Immature natural killer cell (primary cell): ENCODE measurements at places on chromosomes 2 and 18. TPM values are rescaled to one million over a fixed set of nuclear protein-coding genes. Genes with fewer than 3 reads are reported as not detected.

DNA sequence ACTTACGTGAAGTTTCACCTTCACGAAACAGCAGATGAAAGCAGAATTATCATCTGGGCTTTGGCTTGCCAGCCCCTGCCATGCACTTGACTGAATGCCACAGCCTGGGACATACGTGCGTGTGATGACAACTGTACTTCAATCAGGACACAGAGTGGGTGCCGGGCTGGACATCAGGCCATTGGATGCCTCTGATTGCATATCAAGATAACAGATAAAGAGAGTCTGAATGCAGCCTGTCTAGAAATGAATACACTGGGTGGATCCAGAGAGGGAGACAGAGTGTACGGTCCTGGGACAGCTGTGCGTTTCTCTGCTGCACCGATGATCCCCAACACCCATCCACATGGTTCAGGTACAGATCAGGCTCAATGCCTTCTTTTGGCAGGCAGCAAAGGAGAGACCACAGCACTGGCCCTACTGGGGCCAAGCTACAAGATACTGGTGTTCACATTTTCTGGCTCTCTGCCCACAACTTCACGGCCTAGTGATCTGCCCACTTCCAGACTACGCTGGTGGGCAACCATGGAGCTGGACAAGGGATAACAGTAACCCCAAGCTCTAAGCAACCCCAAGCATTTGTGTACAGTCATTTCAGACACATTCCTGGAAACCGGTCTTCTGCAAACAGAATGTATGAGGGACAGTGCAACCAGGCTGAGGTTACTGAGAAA lies 35.6 kb downstream of the FBLN7 start:
- DNase-seq: no peak
- no peak overlapping the region for H3K4me3 ChIP-seq
- no peaks in the 10 kb centered on the region for H3K36me3 ChIP-seq
- H3K4me1 ChIP-seq: peaks cover 11% of the 10 kb centered on the region
- no peak overlapping the region for H3K27ac ChIP-seq
- H3K27me3 ChIP-seq: peaks cover 7% of the 10 kb centered on the region

GRCh38 chr2:215419113-215419512 lies 16.8 kb downstream of the FN1 start:
- no peaks in the 10 kb centered on the region for H3K4me1 ChIP-seq
- H3K27ac ChIP-seq: no peak overlapping the region
- no peaks in the 10 kb centered on the region for H3K36me3 ChIP-seq
- H3K4me3 ChIP-seq: no peak overlapping the region

GRCh38 chr2:132923787-132924186 lies 253.8 kb upstream of the LYPD1 start:
- no peaks in the 10 kb centered on the region for H3K4me1 ChIP-seq
- H3K27ac ChIP-seq: no peak overlapping the region
- no peaks in the 10 kb centered on the region for H3K27me3 ChIP-seq

- H3K27ac ChIP-seq: no peak overlapping the region
Measured at GRCh38 chr18:37254236-37254754, 311.3 kb downstream of the CELF4 start.

- H3K36me3 ChIP-seq: peaks cover 6% of the 10 kb centered on the region
- DNase-seq: no peak
- H3K27ac ChIP-seq: no peak overlapping the region
Measured at GRCh38 chr2:113709022-113709421, 47.4 kb downstream of the SLC35F5 start.

- H3K27me3 ChIP-seq: peaks cover 2% of the 10 kb centered on the region
- no peak for DNase-seq
- no peaks in the 10 kb centered on the region for H3K4me1 ChIP-seq
- no peak overlapping the region for H3K27ac ChIP-seq
- H3K36me3 ChIP-seq: no peaks in the 10 kb centered on the region
- no peak overlapping the region for H3K4me3 ChIP-seq
Measured at GRCh38 chr2:100422320-100423055, 5.0 kb upstream of the CHST10 start.

DNA sequence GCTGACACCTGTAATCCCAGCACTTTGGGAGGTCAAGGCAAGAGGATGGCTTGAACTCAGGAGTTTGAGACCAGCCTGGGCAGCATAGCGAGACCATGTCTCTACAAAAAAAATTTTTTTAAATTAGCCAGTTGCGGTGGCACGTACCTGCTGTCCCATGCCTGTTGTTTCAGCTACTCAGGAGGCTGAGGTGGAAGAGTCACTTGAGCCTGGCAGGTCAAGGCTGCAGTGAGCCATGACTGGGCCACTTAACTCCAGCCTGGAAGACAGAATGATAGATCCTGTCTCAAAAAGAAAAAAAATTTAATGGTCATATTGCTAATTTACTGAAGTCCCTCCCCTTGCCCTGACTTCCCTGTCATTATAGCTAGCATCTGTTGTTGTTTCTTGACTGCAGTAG lies 112.6 kb downstream of the ARHGAP28 start:
- peaks cover 5% of the 10 kb centered on the region for H3K27me3 ChIP-seq
- H3K4me1 ChIP-seq: no peaks in the 10 kb centered on the region
- H3K27ac ChIP-seq: no peak overlapping the region
- no peak for DNase-seq

DNA sequence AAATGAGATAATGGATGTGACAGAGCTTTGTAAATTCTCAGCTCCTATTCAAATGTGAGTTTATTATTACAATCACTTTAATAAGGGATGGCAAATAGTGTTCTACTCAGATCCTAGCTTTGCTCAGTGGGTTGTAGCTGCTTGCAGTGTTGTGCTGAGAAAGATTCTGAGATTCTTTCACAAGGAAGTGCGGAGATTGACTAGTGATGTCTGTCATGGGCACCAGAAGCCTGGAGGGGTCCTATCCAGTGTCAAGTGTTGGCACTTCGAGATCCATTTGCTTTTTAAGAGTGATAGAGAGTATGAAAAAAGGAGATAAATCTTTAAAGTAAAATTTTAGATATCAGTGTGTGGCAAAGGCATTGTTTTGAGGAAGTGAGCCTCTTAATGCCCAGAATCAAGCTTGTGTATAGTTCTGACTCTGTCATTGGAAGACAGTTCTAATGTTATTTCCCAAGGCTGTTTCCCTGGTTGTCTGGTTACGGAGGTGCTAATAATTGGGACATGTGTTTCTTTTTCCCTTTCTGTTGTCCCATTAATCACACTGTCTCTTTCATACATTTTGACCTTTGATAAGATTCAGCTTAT lies 181.7 kb upstream of the SPRED2 start:
- no peak for DNase-seq
- H3K36me3 ChIP-seq: no peaks in the 10 kb centered on the region
- no peak overlapping the region for H3K4me3 ChIP-seq
- no peak overlapping the region for H3K27ac ChIP-seq
- no peaks in the 10 kb centered on the region for H3K4me1 ChIP-seq

DNA sequence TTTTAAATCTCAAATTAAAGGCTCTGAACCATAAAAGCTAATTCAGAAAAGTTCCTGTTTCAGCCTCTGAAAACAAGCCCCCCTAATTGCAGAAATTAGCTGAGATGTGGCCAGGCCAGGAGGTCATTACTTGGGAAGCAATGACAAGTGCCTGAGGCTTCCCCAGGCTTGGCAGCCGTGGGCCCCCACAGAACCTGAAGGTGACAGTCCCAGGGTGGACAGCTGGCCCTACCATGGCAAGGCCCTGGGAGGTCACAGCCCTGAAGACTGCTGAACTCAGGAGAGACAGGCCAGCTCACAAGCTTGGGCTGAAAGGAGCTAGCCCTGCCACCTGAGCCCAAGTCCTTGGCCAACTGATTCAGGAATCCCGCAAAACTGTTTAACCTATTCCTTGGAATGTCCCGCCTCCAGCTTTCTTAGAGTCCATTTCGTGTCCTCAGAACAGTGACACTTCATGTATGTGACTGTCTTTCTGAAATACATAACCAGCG lies 54.3 kb upstream of the PKDCC start:
- H3K4me1 ChIP-seq: no peaks in the 10 kb centered on the region
- H3K27ac ChIP-seq: no peak overlapping the region
- DNase-seq: no peak

DNA sequence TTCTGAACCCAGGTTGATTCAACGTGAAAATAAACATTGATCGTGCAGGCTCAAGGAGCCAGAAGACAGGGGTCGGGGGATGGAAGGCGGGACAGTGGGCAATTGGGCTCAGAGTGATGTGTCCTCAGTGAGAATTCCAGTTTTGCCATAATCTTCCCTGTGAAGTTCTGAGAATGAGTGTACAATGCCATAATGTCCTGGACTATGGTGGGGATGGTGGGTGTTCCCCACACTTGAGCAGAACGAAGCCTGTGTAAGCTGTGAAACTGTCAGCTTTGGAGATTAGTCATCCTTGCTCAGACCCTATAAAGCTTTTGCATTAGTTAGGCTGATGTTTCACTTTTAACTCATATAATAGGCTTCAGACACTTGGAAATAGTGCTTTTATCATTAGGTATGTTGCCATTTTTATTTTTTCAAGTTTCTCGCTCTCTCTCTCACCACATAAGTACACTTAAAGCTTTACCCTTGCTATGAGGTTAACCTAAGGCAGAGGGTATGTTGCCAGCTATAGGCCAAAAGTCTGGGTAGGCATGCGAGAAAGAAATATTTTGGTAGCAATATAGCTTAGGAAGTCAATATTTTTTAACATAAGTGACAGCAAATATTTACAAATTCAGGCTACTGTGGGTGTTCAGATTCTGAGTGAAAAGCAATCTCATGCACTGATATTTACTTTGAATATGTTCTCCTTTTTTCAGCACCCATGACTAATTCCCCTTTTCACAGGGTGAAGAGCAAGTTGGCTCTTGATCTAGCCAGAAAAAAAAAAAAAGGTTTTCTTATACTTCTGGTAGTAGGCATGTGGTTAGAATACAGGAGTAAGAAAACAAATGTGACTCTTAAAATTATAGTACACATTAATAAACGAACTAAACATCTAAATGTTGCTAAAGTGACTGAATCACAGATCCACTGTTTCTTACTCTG lies 47.2 kb downstream of the CDC42EP3 start:
- peaks cover 66% of the 10 kb centered on the region for H3K4me1 ChIP-seq
- H3K27ac ChIP-seq: peak overlapping the region; percentile 95
- peak overlapping the region; percentile 61 for H3K4me3 ChIP-seq
- H3K36me3 ChIP-seq: peaks cover 9% of the 10 kb centered on the region

- H3K36me3 ChIP-seq: no peaks in the 10 kb centered on the region
- H3K4me1 ChIP-seq: peaks cover 18% of the 10 kb centered on the region
- H3K27ac ChIP-seq: no peak overlapping the region
- peak; percentile 54 for DNase-seq
- peaks cover 1% of the 10 kb centered on the region for H3K27me3 ChIP-seq
- peak overlapping the region; percentile 39 for H3K4me3 ChIP-seq
Measured at GRCh38 chr18:42114310-42114943, 159.4 kb downstream of the PIK3C3 start.

- no peaks in the 10 kb centered on the region for H3K27me3 ChIP-seq
- DNase-seq: peak; percentile 77
- H3K36me3 ChIP-seq: no peaks in the 10 kb centered on the region
- H3K4me3 ChIP-seq: peak overlapping the region; percentile 83
- H3K4me1 ChIP-seq: peaks cover 28% of the 10 kb centered on the region
Measured at GRCh38 chr2:64609227-64609941, 44.3 kb downstream of the SERTAD2 start.

GRCh38 chr2:8149985-8150539 lies 531.8 kb upstream of the ID2 start:
- H3K36me3 ChIP-seq: peaks cover 6% of the 10 kb centered on the region
- no peak overlapping the region for H3K4me3 ChIP-seq
- H3K27me3 ChIP-seq: peaks cover 1% of the 10 kb centered on the region
- peaks cover 59% of the 10 kb centered on the region for H3K4me1 ChIP-seq
- no peak for DNase-seq

DNA sequence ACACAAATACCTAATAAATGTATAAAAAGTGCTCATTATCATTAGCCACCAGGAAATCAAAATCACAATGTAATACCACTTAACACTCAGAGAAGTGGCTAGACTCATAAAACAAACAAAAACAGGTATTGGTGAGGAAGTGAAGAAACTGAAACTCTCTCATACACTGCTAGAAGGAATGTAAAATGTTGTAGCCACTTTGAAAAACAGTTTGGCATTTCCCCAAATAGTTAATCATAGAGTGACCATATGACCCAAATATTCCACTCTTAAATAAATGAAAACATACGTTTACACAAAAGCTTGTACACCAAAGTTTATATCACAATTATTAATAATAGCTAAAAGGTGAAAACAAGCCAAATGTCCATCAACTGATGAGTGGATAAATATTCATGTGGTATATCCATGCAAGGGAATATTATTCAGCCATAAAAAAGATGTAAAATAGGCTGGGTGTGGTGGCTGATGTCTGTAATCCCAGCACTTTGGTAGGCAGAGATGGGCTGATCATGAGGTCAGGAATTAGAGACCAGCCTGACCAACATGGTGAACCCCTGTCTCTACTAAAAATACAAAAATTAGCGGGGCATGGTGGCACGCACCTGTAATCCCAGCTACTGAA lies 86.2 kb upstream of the COL5A2 start:
- no peaks in the 10 kb centered on the region for H3K36me3 ChIP-seq
- H3K4me1 ChIP-seq: no peaks in the 10 kb centered on the region
- H3K27ac ChIP-seq: no peak overlapping the region
- no peak for DNase-seq

GRCh38 chr18:45071956-45072355 lies 391.3 kb downstream of the SETBP1 start:
- no peak for DNase-seq
- H3K27me3 ChIP-seq: no peaks in the 10 kb centered on the region
- peaks cover 5% of the 10 kb centered on the region for H3K36me3 ChIP-seq
- H3K4me3 ChIP-seq: no peak overlapping the region
- H3K4me1 ChIP-seq: peaks cover 15% of the 10 kb centered on the region

The PCARE gene
- polyA plus RNA-seq: not detected

The FAP gene
- polyA plus RNA-seq: not detected

The SLC4A1AP gene
- polyA plus RNA-seq: 29.6 TPM

The SFTPB gene
- not detected for polyA plus RNA-seq

The C2orf78 gene
- not detected for polyA plus RNA-seq

The PUS10 gene
- polyA plus RNA-seq: 12.6 TPM

The CYBRD1 gene
- polyA plus RNA-seq: 22.3 TPM

The TNP1 gene
- not detected for polyA plus RNA-seq
